H9 (cell line): ENCODE measurements at places on chromosomes 3 and 15.

DNA sequence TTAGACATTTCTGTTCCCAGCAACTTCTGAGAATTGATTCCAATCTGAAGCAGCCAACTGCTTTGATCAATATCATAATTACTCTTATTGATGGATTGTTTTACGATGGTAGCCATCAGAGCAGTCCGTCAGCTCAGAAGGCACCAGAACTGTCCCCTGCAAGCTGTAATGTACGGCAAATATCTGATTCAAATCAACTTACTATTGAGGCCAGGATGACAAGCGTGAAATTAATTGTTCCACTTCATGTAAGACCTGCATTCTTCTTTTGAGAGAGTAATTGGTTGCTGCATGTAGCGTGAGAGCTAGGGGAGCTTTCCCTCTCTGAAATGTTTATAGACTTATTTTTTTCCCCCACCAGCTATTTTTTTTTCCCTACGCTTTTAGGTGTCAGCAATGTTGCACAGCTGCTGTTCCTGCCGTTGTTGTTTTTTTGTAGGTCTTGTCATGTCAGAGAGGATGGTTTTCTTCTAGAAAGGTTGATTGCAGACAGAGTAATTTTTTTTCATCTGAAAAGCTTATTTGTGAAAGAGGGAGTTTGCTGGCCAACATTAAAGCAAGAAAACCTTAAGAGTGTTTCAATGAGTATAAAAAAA is 134.9 kb downstream of the CACNA2D3 start:
- H3K4me1 ChIP-seq = no peaks in the 10 kb centered on the region
- no peaks in the 10 kb centered on the region for H3K36me3 ChIP-seq
- no peak for DNase-seq

DNA sequence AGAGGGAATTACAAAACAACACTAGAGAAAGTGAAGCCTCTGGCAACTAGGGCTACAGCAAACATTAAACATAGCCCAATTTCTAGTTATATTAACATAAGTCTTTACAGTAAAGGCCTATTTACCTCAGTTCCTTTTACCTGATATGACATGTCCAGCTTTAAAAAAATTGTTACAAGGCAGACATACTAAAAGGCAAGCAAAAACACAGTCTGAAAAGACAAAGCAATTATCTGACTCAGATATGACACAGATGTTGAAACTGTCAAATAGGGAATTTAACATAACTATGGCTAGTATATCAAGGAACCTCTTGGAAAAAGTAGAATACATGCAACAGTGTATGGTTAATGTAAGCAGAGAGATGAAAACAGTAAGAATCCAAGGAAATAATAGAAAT is 238.6 kb downstream of the RAP2B start:
- H3K36me3 ChIP-seq = no peaks in the 10 kb centered on the region
- DNase-seq = no peak
- H3K4me1 ChIP-seq = peaks cover 3% of the 10 kb centered on the region; the same call in 1 of the 2 replicates

- no peaks in the 10 kb centered on the region for H3K27me3 ChIP-seq
- H3K27ac ChIP-seq = no peak overlapping the region
- no peaks in the 10 kb centered on the region for H3K4me1 ChIP-seq
- no peak for DNase-seq
- H3K4me3 ChIP-seq = no peak overlapping the region
These were observed 70.2 kb downstream of the NMD3 start for GRCh38 chr3:161291191-161291901.

DNA sequence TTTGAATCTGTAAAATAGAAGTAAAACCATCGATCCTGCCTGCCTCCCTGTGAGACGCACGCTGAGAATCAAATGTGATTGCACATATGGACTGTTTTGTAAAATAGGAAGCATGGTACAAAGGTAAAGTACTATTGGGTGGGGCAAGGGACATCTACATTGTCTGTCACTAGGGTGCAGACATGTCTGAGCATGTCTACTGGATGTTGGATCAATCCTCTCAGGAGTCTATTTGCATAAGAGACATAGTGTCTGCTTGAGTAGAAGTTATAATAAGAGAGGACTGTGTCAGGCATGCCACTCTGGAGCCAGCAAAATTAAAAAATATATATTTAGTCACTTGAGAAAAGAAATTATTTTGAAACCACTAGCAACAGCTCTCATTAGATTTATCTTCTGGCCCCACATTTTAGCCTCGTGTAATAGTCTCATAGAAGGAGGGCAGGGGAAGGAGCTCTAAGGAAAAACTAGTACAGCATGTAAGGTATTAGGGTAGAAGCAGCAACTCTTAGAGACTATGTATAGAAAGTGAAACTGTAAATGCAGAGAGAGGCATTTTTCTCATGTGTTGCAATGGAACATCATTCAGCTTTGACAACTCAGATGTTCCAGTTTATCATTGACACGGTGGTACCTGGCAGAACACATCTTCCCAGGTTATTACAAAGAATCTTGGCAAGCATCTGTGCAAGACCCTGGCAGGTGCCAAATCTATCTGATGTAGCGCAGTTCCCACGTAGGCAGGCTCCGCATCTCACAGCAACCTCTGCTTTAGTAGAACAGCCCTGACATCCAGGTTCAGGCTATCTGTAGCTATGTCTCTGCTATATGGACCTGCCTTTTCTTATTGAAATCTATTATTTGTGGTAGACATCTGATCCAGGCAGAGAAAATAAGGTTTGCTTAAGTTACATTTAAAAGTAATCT is 85.2 kb upstream of the CHL1 start:
- no peak for DNase-seq
- H3K36me3 ChIP-seq = no peaks in the 10 kb centered on the region
- no peaks in the 10 kb centered on the region; the same call in 1 of the 2 replicates for H3K4me1 ChIP-seq
- no peak overlapping the region for H3K4me3 ChIP-seq

GRCh38 chr3:30401971-30402370 is 204.4 kb upstream of the TGFBR2 start:
- H3K27me3 ChIP-seq = no peaks in the 10 kb centered on the region
- H3K27ac ChIP-seq = no peak overlapping the region
- H3K36me3 ChIP-seq = no peaks in the 10 kb centered on the region
- DNase-seq = no peak
- H3K4me1 ChIP-seq = no peaks in the 10 kb centered on the region; the same call in 1 of the 2 replicates
- H3K4me3 ChIP-seq = no peak overlapping the region

GRCh38 chr15:69578252-69578651 is 125.6 kb downstream of the RPLP1 start:
- peaks cover 7% of the 10 kb centered on the region for H3K36me3 ChIP-seq
- no peak overlapping the region for H3K4me3 ChIP-seq
- no peaks in the 10 kb centered on the region for H3K27me3 ChIP-seq
- no peak for DNase-seq
- no peaks in the 10 kb centered on the region for H3K4me1 ChIP-seq
- no peak overlapping the region for H3K27ac ChIP-seq

GRCh38 chr3:128804017-128804810 is 75.2 kb upstream of the ACAD9 start:
- no peaks in the 10 kb centered on the region for H3K4me1 ChIP-seq
- H3K36me3 ChIP-seq = peaks cover 32% of the 10 kb centered on the region; the same call in 2 of the 3 replicates
- no peak overlapping the region for H3K27ac ChIP-seq
- H3K27me3 ChIP-seq = no peaks in the 10 kb centered on the region

DNA sequence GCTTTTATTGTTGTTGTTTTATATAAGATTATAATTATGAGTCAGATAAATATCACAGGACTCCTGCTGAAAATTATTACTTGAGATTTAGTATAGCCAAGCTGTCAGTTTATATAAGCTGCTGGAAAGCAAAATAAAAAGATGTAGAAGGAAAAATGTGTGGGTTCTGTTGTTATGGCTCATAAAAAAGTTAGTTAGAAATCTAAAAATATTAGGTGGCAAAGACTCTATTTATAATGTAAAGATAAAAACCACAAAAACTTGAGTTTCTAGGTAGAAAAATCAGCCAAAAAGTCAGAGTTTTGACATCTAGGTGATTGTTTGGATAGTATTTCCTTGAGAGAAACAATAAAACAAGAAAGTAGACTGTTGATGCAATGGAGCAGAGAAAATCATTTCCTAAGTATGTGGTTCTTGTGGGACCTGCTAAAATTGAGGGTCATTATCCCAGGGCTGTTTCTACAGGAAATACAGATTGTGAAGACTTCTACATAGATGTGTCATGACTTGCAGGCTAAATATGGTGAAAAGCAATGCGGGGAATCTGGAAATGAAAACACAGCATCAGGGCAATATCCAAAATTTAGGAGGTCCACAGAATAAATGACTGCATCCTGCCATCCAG is 1109.6 kb upstream of the CADM2 start:
- no peak overlapping the region for H3K4me3 ChIP-seq
- H3K27me3 ChIP-seq = no peaks in the 10 kb centered on the region
- no peaks in the 10 kb centered on the region for H3K36me3 ChIP-seq

- no peak for DNase-seq
- no peak overlapping the region for H3K27ac ChIP-seq
- no peaks in the 10 kb centered on the region; the same call in 1 of the 2 replicates for H3K4me1 ChIP-seq
- no peak overlapping the region for H3K4me3 ChIP-seq
These were observed 173.5 kb downstream of the EPHA3 start for GRCh38 chr3:89280822-89281365.

DNA sequence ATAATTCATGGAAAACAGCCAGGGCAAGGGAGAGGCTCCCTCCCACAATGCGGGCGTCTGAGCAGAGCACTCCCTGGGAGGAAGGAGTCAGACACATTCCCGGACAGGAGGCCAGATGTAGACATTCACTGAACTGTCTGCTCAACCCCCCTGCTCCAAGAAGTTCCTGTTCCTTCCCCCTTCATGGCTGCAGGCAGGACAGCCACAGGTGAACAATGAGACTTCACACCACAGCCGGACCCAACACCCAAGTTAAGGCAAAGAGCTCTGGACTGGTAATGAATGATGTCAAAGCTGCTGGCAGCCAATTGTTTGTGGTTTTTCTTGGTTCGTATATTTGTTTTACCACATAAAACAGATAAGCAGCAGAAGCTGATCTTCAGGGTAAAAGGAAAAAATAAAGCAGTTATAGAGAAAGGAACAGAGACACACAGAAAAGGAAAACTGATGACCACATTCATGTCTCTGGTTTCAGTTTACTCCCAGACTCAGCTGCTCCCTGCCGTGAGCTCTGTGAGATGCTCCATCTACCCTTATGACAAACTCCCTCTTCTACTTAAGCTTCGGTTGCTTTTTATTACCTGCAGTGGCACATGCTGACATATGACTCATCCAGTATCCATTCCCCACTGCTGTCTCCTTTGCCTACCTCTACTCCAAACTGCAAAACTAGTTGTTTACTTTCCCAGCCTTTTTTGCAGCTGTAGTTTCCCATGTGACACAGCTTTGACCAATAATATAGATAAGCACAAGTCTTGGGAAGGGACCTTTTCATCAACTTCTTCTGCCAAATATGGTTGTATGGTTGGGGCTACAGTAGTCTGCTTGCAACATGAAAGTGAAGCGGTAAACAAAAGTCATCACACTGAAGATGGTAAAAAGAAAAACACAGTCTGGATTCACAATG is 33.1 kb downstream of the DZIP1L start:
- H3K27me3 ChIP-seq = no peaks in the 10 kb centered on the region
- no peak overlapping the region for H3K27ac ChIP-seq
- peaks cover 20% of the 10 kb centered on the region for H3K36me3 ChIP-seq

DNA sequence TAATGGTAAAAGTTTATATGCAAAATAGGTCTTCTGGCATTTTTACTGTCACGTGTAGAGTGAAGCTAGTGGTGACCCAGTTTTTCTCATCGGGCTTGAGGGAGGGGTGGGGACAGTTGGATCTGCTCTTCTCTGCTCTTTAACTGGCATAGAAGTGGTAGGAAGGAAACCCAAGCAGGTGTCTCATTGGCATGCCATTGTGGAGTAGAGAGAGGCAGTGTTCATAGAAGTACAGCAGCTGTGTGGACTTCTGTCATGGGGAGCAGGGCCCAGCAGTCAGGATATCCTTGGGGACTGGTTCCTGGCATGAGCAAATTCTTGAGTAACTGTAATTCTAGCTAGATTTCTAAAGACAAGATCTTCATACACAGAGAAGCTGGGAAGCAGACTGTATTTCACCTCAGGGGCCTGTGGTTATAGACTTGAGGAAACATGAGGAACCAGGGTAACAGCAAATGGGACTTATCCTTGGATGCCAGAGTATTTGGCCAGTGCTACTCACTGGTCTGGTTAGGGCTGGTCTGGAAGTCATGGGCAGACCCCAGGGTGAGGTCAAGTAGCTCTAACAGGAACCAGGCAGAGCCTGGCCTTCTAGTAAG is 42.9 kb downstream of the CDIN1 start:
- H3K27me3 ChIP-seq = no peaks in the 10 kb centered on the region
- peaks cover 29% of the 10 kb centered on the region for H3K36me3 ChIP-seq
- no peak overlapping the region for H3K4me3 ChIP-seq

DNA sequence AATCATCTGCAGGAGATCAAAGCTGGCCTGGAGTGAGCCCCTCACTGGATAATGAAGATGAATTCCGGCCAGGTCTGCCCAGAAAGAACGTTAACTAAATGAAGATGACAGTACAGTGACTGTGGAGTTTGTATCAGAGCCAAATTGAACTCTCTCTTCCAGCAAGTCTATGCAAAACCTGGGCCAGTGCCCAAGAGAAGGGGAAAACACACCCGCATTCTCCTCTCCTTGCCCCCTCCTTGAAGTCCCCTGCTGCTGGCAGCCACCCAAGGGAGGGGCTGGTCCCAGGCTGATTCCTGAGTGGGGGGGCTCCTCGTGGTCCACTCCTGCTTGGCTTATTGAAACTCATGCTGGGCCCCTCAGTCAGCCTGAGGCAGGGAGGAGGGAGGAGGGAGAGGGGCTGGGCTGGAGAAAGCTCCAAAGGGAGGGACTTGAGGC is 155.7 kb downstream of the RAB11A start:
- no peaks in the 10 kb centered on the region for H3K27me3 ChIP-seq
- H3K4me3 ChIP-seq = no peak overlapping the region
- no peaks in the 10 kb centered on the region for H3K36me3 ChIP-seq
- peaks cover 3% of the 10 kb centered on the region; the same call in 1 of the 2 replicates for H3K4me1 ChIP-seq
- DNase-seq = no peak

DNA sequence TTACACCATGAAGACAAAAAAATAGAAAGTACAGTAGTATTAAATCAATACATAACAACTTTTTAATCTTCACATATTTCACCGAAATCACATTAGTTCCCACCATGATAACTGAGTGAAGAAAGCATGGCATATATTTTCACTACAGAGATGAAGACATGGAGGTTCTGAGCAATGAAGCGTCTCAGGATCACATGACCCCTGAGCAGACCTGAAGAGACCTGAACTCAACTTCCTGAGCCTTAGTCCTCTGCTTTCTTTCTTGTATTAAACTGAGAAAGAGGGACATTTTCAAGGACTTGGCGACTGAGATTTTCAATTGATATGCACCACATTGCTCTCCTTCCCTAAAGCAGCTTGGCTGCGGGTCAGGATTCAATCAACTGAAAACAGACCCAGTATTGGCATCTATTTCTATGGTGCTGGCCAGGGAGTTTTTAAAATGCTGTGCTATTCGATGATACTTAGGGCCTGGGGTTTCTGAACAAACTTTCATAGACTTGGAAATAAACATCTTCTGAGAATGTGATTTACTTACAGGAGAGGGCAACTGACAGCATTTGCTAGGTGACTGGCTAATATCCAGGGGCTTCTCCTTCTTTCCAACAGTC is 165.1 kb downstream of the LSAMP start:
- H3K4me3 ChIP-seq = no peak overlapping the region
- H3K27ac ChIP-seq = no peak overlapping the region
- DNase-seq = no peak

- H3K27me3 ChIP-seq = no peaks in the 10 kb centered on the region
- no peaks in the 10 kb centered on the region for H3K4me1 ChIP-seq
- H3K36me3 ChIP-seq = no peaks in the 10 kb centered on the region
- H3K4me3 ChIP-seq = no peak overlapping the region
- no peak for DNase-seq
- H3K27ac ChIP-seq = no peak overlapping the region
These were observed 339.1 kb downstream of the KCNH8 start for GRCh38 chr3:19487386-19487785.
